NCI-H1092 treated with DMSO at 0.1 percent for 48 hours (cell line): ENCODE measurements at places on chromosomes 16 and 17.

DNA sequence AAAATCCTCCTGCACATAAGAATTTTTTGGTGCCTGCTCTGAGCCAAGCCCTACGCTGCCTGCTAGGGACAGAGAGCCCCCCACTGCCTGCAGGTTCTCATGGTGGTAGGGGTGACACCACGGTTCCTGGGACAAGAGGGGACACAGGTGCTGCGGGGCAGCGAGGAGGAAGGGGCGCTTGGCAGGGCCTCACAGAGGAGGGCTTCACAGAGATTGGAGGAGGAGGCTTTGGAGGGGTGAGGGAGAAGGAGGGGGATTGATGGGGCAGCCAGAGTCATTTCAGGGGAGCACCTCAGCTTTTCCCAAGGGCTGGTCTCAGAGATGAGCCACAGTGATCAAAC lies 29.8 kb upstream of the GSG1L start:
- DNase-seq: no peak

DNA sequence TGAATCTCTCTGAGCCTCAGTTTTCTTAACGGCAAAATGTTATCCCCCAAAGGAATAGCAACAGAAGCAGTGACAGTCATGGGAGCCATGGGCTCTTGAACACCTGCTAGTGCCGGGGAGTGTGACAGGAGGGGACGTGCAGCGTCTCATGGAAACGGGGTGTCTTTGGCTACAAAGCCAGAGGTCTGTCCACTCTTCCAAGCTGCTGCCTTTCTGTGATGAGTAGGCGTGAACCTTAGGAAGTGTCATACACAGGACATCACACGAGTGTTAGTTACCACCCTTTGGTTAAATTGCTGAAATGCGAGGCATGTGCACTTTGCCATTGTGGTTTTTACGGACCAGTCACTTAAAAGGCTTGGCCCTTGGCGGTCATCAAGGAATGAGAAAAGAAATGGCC lies 93.4 kb downstream of the IRF8 start:
- no peak for DNase-seq

DNA sequence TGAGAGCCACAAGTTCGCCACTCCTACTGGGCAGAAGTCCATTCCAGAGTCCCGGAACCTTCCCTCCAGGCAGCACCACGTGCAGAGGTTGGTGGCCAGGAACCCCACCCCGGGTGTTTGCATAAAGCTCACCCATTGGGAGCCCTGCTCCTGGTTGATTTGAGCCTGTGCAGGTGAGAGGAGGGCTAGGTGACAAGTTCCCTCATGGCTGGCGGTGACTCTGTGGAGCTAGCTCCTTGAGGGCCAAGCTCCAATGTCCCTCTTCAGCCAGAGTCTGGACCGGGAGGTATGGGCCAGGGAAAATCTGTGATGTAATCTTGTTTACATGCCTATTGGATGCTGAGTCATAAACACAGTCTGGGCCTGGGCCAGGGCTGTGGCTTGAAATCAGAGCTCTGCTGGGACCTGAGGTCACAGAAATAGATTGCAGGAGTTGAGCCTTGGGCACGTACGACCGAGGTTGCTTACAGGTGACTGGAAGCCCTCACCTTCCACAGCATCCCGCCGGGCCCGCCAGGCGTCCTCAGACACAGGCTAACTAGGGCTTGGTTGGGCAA lies 118.9 kb downstream of the AATF start:
- no peak for DNase-seq

DNA sequence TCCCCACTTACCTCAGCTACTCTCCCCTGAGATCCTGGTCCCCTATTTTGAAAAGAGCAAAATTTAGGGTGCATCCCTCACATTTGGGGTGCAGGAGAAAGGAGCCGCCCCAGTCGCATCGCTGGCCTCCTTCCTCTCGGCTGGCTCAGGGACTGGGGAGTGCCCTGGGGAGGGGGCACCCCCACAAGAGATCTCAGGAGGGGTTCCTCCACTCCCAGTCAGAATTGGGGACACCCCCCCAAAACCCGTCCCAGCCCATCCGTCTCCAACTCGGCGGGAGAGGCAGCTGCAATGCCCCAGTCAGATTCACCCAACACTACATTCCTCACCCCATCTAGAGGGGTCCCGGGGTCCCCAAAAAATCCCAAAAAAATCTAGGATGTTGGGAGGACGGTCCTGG lies 3.5 kb upstream of the BCL6B start:
- no peak for DNase-seq

DNA sequence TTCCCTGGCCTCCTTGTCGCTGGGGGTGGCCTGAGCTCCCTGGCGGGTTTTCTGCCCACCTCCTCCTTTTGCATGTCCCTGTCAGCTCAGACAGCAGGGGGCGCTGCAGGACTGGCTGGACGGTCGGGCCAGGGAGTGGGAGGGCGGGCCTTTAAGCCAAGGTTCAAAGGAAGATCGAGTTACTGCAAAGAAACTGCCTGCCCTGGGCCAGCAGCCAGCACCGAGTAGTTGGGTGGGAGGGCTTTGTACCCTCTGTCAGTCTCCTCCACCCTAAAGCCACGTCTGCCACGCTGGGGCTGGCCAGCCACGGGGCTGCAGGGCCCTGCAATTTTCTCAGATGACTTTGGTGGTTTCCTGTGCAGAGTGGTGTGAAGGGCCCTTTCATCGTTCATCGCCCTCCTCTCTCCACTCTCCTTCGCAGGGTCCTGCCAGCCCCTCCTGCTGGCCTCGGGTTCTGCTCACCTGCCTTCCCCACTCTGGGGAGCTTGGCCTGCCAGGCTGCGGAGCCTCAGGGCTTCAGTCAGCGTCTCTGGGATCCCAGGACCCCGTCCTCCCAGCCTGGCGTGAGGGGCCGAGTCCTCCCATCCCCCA lies 12.3 kb downstream of the GPR142 start:
- DNase-seq: peak; percentile 86

DNA sequence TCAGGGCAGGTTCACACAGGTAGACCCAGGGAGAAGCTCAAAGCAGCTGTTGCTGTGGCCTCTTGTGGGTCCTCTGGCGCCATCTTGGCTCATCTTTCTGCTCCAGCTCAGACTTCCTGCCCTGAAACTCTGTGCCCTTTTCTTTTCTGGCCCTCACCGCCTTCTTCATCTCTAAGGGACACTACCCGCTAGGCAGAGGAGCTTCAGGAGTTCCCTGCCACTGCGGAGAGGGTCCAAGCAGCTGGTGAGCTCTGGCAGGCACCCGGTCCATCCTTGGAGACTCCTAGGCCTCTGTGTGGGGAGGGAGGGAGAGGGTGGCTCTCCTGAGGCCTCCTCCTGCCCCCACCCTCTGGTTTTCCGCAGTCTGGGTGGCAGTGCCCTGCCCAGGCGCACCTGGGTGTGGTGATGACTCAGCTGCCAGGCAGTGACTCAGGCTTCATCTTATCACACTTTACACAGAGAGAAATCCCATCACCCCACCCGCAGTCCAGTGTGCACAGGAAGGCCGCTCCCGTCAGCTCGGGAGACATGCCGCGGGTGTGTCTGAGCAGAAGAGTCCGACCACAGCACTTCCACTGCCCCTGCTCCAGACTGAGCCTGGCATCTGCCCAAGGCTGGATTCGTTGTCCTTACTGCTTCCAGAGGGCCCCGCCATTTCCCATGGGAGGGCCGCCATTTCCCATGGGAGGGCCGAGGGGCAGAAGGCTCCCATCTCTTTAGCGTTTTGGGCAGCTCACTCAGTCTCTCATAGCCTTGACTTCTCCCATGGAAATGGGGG lies 7.3 kb downstream of the NT5C start:
- no peak for DNase-seq

DNA sequence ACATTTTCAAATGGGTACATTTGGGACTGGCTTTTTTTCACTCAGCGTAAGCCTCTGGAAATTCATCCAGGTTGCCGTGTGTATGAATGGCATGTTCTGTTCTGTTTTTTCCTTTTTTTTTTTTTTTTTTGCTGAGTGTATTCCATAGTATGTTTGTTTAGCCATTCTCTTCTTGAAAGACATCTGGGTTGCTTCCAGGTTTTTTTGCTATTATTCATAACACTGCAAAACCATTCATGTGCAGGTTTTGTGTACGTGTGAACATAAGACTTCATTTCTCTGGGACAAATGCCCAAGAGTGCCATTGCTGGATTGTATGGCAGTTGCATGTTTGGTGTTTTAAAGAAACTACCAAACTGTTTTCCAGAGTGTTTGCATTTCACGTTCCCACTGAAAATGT lies 335.9 kb upstream of the TNRC6C start:
- peak; percentile 80 for DNase-seq

- DNase-seq: no peak
Observed at GRCh38 chr17:58786586-58787295, 31.1 kb downstream of the PPM1E start.

- no peak for DNase-seq
Observed at GRCh38 chr17:58121925-58122324, 26.3 kb upstream of the OR4D1 start.

GRCh38 chr16:19094542-19095365 lies 19.0 kb upstream of the ITPRIPL2 start:
- no peak for DNase-seq

- no peak for DNase-seq
Observed at GRCh38 chr16:89863741-89864526, 9.5 kb upstream of the TCF25 start.

GRCh38 chr16:53922807-53923571 lies 219.0 kb downstream of the FTO start:
- peak; percentile 96 for DNase-seq

DNA sequence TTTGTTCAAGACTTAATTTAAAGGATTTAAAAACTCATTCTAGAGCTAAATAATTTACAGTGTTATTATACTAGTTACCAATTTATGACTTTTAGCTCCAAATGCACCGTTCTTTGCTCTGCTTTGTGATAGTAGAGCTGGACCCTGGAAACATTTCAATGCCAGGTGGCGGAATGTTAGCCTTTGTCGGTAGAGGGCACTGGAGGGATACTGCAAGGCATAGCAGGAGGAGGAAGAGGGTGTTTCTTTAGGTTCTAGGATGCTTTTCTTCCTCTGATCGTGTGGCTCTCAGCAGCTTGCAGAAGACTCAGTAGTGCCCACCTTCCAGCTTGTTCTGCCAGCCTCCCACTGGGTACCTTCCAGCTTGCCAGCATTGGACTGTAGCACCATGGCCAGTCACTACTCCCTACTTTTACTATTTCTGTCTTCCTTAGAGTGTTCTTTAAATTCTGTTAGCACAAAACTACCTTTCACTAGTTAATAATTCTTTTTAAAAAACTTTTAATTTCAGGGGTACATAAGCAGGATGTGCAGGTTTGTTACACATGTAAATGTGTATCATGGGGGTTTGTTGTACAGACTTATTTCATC lies 325.3 kb downstream of the UTP18 start:
- no peak for DNase-seq

DNA sequence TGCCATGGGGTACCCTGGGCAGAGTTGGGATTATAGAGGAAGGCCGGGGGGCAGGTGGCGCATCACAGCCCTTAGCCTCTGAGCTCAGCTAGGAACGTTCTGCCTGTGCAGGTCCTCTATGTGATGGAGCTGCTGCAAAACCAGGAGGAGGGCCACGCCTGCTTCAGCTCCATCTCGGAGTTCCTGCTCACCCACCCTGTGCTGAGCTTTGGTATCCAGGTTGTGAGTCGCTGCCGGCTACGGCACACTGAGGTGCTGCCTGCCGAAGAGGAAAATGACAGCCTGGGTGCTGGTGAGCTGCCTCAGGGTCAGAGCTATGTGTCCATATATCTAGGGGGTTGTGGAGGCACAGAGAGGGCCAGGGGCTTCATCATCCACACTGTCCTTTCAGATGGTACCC lies 5.8 kb upstream of the NRN1L start:
- DNase-seq: no peak

DNA sequence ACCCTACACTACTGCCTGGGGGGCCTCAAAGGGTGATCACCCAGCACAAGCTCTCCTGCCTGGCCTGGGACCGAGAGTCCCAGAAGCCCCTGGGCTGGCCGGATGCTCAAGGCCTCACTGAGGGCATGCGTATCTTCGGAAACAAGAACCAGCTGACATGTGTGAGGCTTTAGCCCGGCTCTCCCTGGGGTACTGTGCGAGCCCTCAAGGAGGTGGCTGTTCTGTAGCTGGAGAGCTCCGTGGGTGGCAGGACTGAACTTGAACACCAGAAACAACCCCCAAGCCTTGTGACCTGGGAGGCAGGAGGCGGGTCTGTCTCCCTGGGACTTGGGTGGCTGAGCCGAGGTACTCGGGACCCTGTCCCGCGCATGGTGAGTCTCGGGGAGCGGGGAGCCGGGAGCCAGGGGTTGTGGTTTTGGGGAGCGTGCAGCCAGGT lies 7.0 kb downstream of the DPEP1 start:
- DNase-seq: no peak

- no peak for DNase-seq
Observed at GRCh38 chr17:5783269-5783668, 199.0 kb upstream of the NLRP1 start.

DNA sequence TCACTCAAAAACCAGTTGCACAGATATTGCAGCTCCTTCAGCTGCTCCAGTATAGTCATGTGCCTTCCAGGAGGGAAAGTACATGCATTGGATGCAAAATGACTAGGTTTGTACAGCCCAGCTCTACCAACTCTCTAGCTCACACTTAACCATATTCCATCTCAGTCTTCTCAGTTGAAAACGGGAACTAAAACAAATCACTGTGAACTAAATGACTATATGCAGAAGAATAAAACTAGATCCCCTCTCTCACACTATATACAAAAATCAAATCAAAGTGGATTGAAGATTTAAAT lies 24.9 kb downstream of the DCUN1D3 start:
- DNase-seq: no peak

DNA sequence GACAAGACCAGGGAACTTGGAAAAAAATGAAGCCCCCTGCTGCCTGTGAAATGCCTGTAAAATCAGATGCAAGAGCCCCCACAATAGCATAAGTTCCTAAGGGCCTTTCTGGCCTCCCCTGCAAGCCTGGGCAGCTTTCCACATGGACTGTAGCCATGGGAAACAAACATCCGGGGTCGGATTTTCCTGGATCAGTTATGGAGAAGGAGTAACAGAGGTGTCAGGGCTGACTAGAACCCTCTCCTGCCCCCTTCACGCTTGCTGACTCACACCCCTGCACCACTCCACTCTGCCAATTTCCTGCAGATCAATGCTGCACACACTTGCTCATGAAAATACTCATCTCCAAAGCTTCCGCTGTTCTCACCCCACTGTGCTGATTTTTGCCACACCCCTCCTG lies 258.6 kb downstream of the CBLN1 start:
- DNase-seq: peak; percentile 91

GRCh38 chr17:58976541-58976940 lies 130.1 kb downstream of the TRIM37 start:
- no peak for DNase-seq

DNA sequence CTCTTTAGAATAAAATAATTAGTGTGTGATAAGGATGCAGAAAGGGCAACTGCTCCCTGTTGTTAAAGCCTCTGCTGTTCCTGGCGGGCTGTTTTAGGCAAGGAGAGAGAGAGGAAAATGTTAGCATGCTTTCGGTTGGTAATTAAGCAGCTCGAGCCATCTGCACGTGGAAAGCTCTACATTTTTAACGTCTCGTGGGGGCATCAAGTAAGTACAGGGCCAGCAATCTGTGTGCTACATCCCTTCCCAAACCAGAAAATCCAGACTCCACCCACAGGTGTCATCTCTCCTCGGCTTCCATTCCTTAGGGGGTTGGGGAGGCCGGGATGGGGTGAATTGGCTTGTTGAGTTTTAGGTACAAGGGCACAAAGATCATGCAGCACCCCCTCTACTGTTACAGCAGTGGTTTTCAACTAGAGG lies 62.4 kb upstream of the MARCHF10 start:
- DNase-seq: peak; percentile 62

GRCh38 chr17:17906418-17907215 lies 65.6 kb downstream of the TOM1L2 start:
- no peak for DNase-seq

- no peak for DNase-seq
Observed at GRCh38 chr17:57557834-57558681, 187.0 kb downstream of the CCDC182 start.
